EH (cell line): ENCODE measurements at places on chromosomes 7 and 10.

DNA sequence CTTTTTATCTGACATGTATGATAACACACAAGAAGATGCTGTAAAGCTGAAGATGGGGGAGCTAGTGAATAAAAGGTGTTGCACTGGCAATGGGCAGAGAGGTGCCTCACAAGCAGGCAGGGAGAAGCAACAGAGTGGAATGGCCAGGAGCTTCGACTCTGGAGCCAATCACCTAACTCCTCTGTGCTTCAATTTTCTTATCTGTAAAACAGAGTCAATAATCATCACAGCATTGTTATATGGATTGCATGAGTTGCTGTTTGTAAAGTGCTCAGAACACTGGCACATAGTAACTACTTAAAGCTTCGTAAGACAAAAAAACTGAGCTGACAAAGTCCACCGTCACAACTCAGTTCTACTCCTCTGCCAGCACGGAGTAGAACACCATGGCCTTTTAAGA lies 254.2 kb upstream of the POM121L12 start:
- no peak for DNase-seq

DNA sequence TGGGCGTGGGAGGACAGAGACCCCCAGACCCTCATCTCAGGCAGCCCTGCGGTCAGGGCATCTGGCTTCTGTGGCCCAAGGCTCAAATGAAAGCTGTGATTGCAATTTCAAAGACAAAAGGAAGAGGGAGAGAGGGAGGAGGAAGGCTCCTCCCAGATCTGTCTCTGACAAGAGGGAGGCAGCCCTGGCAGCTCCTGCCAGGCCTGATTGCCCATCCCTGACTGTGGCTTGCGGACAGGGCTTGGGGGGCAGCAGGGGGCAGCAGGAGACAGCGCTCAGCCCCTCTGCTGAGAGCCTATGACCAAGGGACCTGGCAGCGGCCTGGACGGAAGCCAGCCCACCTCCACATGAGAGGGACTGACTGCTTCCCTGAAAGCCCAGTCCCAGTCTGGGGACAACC lies 91.8 kb downstream of the PTPRN2 start:
- DNase-seq: peak; percentile 2

DNA sequence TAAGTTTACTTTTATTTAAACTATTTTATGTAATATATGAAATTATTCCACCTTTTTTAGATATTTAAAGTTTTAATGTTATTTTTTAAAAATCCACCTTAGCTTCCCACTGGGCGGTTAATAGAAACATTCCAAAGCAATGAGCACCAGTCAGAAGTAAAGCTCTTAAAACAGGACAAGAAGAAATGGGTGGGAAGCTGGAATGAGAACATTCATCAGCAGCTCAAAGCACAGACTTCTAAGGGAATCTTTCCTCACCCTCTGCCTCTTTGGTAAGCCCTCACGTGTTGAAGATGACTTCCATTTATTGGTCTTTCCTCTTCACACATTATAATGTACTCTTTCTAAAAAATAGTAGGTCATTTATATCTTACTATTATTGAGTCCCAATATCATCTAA lies 3.1 kb downstream of the AGMO start:
- DNase-seq: peak; percentile 63

DNA sequence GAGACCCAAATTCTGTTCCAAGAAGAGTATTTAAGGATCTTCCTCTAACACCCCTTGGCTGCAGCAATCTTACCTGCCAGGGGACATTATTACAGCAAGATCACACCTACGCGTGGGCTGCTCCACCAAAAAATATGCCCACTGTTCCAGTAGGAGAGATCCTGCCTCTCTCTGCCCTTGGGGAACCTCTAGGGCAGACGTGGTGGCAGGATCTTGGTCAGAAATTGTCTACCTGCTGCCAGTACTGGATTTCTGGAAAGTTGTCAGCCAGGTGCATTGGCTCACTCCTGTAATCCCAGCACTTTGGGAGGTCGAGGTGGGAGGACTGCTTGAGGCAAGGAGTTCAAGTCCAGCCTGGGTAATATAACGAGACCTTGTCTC lies 259.0 kb downstream of the CALN1 start:
- DNase-seq: no peak

- DNase-seq: no peak
These were observed at the start of gene NMT2 for GRCh38 chr10:15168291-15168785. Gene NMT2, minus strand, starts transcription at chr10:15168693. Its CDS starts 81 bp downstream, at chr10:15168612.

GRCh38 chr7:27171637-27172314 lies 2.3 kb downstream of the HOXA10 start:
- peak; percentile 66 for DNase-seq

DNA sequence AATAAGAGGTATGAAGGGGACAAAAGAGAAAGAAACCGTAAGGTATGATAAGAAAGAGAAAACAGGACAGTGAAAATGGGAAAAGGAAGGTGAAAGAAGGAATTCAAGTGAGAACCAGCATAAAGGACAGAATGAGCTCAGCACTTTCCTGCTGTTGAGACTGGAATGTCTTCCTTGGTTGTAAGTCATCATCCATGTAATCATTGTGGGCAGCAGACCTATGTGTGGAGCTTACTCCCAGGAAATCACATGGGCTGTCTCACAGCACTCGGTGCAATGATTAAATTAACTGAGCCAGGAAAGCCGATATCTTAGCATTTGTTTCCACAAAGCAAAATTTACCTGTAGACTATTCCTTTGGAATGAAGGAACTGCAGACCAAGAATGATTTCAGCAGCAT lies 118.1 kb downstream of the PRKCQ start:
- no peak for DNase-seq

DNA sequence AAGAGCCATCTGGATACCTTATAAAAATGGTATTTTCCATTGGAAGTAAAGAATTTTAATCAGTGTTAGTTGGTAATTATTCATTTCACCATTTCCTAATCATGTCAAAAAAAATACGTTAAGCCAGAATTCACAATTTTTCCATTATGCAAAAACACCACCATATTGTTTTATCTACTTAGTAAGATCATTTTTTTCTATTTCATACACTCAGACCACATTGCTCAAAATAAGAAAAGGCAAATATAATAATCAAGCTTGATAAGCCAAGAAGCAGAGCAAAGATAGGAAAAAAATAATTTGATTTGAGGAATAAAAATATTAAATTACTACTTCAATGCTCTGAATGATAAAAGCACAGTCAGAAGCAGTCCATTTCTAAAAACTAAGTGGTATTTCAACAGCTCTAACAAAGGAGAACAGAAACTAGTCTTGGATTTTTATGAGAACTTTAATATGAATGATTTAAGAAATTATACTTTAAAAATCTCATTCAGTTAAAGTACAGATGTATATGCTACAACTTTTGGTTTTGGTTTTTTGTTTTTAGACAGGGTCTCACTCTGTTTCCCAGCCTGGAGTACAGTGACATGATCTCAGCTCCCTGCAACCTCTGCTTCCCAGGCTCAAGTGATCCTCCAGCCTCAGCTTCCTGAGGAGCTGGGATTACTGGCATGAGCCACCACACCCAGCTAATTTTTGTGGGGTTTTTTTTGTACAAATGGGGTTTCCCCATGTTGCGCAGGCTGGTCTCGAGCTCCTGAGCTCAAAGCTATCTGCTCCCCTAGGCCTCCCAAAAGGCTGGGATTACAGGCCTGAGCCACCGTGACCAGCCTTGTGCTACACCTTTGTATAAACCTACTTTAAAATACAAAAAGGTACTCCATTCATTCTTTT lies 46.6 kb downstream of the LRRN3 start:
- DNase-seq: peak; percentile 54

DNA sequence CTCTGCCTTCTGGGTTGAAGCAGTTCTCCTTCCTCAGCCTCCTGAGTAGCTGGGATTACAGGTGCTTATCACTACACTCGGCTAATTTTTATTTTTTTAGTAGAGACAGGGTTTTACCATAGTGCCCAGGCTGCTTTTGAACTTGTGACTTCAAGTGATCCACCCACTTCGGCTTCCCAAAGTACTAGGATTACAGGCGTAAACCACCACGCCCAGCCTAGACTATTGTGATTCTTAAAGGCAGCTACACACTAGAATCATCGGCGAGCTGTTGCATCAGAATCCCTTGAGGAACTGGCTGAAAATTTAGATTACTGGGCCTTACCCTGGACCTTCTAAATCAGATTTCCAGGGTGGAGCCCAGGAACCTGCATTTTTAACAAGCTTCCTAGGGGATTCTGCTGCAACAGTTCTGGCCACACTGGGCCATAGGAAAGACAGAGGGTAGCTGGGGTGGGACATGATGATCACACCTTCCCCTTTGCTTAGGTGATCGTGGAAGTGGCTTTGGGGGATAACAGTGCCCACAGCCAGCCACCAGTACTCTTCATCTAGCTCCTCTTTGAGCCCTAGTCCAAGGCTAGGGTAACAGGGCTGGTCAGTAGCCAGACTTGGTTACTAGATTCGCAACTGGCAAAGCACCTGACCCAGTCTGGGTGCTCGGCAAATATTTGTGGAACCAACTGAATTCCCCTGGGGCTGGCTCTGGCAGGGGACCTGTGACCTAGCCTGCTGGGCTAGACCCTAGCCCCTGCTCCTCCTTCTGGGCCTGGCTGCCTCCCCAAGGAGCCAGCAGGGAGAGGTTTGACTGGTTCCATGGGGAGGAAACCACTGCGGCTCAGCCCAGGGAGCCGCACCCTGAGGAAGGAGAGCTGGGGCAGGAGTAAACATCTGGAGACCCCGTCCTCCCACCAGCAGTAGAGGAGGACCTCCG lies 67.1 kb upstream of the DUSP5 start:
- DNase-seq: no peak

- DNase-seq: no peak
These were observed 35.3 kb upstream of the ZNF92 start for GRCh38 chr7:65338346-65338745.

DNA sequence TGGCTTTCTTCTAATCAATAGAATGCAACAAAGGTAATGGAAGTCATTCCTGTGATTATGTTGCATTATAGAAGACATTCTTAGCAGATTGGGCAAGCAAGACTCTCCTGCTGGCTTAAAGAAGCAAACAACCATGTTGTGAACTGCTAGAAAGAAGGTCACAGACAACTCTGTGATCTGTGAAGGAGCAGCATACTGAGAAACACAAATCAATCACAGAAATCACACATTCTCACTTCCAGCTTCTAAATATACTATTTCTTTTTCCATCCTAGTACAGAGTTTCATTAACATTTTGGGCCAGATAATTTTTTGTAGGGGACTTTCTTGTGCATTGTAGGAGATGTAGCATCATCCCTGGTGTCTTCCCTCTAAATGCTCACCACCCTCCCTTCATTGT lies 28.0 kb upstream of the PALS2 start:
- DNase-seq: no peak

- peak; percentile 14 for DNase-seq
These were observed 217.0 kb downstream of the MAGI2 start for GRCh38 chr7:79236352-79237028.

- no peak for DNase-seq
These were observed 23.6 kb downstream of the PDIA4 start for GRCh38 chr7:149004405-149005370.

GRCh38 chr7:150721970-150722373 lies 5.6 kb downstream of the GIMAP1 start:
- DNase-seq: no peak

DNA sequence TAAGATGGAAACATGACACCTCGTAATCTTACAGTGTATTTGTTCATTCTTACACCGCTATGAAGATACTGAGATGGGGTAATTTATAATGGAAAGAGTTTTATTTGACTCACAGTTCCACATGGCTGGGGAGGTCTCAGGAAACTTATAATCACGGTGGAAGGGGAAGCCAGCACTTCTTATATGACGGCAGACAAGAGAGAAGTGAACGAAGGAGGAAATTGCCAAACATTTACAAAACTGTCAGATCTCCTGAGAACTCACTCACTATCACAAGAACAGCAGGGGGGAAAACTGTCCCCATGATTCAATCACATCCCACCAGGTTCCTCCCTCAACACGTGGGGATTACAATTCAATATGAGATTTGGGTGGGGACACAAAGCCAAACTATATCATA lies 282.3 kb downstream of the HGF start:
- DNase-seq: no peak

GRCh38 chr10:69398466-69398865 lies 18.3 kb downstream of the TACR2 start:
- no peak for DNase-seq

- peak; percentile 2 for DNase-seq
These were observed 296.9 kb upstream of the DGKB start for GRCh38 chr7:15199482-15199881.

- DNase-seq: no peak
These were observed 29.8 kb upstream of the PURB start for GRCh38 chr7:44914992-44915607.

DNA sequence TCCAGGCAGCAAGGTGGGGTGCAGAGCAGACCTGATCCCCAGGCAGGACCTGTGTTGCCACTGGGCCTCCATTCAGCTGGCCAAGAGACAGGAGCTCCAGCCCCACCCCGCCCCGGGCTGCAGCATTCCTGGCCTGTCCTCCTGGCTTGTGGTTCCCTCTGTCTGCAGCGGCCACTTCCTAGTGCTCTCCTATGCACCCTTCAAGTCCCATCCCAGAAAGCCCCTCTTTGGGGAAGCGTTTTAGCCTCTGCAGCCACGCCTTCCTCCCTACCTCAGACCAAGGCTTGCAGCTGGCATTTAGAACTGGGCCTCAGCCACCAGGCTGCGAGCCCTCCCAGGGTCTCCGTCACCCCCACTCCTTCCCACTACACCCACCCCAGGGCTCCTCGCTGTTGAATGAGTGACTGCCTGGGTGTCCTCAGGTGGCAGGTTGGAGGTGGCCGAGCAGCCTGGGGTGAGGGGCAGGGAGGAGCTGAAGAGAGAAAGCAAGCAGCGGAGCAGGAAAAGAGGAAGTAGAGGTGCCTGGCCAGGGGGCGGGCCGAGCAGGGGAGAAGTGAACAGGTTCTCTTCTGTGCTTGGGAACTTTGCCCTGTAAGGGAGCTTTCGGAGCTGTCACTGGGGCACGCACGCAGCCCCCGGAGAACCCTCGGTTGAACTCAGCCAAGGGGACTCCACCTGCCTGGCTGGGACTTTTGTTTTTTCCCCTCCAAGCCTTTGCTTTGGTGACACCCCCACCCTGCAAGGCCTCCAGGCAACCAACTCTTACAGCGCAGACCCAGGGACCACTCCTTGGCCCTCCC lies 109.1 kb upstream of the TNRC18 start:
- no peak for DNase-seq

GRCh38 chr10:33655921-33656320 lies 321.5 kb upstream of the NRP1 start:
- DNase-seq: peak; percentile 35

DNA sequence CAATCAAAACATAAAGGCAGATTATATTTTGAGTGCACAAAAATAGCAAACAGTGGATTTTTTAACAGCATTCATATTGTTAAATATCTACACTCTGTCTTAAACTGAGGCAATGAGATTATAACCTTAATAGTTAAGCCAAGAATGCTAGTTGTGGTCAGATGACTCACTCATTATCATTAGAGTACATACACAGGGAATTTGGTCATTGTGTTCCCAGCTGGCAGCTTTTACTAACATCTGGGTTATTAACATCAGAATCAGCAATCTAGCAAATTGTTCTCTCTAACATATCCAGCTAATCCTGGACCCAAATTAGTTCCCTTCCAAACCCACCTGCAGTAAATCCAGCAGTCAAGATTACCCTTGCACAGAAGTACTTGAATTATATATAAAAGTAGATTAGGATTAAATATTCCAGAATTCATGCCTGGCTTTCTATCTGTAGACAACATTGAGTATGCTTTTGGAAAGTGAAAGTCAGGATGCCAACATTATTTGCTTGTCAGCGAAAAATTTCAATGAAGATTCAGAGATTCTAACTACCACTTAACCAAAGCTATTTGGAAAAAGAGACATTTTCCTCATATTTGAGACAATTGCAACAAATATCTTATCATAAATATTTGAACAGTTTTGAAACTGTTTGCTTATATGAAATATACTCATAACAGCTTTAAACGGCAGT lies 1035.6 kb upstream of the PHF14 start:
- peak; percentile 0 for DNase-seq
